ENCODE measurements at places on chromosomes 2 and 18. TPM values are rescaled to one million over a fixed set of nuclear protein-coding genes. Genes with fewer than 3 reads are reported as not detected.
A peak's percentile ranks its signal among the peaks of the same experiment; 100 is the strongest.

Gene TOGARAM2
- 0.18 TPM for total RNA-seq

Gene CENPA
- total RNA-seq, result 34.0 TPM

Gene GPC1
- total RNA-seq, result 28.4 TPM

Gene EMX1
- total RNA-seq, result 0.28 TPM

Gene TEX44
- not detected for total RNA-seq

Gene LDLRAD4
- 23.9 TPM for total RNA-seq

Gene BCL11A
- 30.5 TPM for total RNA-seq

Gene CDKL4
- total RNA-seq, result 0.41 TPM

Gene PLEKHA3
- total RNA-seq, result 3.6 TPM

Gene ASAP2
- total RNA-seq, result 5.2 TPM

Gene INHA
- total RNA-seq, result 1.8 TPM

Gene HOXD13
- 0.07 TPM for total RNA-seq

Gene EDAR
- total RNA-seq, result 0.03 TPM

Gene C1QL2
- 0.28 TPM for total RNA-seq

Gene MATN3
- total RNA-seq, result 3.6 TPM

Gene NMUR1
- 0.22 TPM for total RNA-seq

DNA sequence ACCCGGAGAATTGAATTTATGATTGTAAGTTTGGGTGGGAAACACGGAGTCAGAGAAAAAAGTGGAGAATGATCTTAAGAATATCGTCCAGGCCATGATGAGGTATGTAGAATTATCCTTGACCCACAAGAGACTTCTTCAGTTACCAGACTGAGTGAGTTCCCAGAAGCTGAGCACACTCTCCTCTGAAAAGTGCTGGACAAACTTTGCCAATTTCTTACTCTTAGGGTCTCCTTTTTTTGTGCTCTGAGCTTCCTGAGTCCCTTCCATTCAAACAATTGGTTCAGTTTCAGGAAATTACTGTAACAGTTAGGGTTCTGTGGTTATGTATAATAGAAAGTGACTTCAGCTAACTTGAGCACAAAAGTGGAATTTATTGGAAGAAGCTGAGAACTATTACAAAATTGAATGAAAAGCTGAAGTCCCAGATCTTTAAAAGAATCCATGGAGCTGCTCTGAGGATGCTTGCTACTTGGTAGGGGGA is 50.6 kb upstream of the EHBP1 start:
- no peak for DNase-seq

- no peak for DNase-seq
Observed at GRCh38 chr2:77664491-77664890, 142.3 kb upstream of the LRRTM4 start.

GRCh38 chr2:215032153-215032552 is 106.3 kb downstream of the ABCA12 start:
- DNase-seq, result no peak

DNA sequence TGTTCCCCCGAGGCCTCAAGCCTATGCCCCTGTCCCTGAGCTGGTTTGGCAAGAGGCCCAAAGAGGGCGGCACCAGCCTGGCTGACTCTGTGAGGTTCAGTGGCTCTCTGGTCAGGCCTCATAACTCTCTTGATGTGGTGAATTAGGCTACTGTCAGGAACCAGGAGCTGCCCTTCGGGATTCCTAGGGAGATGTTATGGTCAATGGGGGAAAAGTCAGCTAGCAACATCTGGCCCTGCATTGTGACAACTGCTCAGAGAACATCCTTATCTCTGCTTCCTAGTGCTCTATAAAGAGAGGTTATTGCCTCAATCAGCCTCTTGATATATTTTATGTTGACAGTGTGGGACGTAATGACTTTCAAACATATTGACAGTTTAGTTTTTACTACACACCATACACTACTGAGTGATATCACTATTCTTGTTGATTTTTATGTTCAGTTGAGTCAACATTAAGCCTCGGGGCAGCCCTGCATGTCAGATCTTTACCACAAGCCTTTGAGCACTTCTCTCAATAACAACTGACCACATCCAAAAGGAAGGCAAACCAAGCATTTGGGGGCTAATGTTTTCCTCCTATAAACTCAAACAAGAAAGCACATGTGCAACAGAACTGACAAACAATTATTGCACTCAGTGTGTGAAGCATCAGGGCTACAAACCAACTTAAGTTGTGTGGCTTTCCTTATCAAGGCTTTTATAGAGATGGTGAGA is 448.3 kb upstream of the SLC14A2 start:
- DNase-seq, result no peak

GRCh38 chr2:16091576-16092282 is 151.4 kb downstream of the MYCN start:
- DNase-seq, result no peak

DNA sequence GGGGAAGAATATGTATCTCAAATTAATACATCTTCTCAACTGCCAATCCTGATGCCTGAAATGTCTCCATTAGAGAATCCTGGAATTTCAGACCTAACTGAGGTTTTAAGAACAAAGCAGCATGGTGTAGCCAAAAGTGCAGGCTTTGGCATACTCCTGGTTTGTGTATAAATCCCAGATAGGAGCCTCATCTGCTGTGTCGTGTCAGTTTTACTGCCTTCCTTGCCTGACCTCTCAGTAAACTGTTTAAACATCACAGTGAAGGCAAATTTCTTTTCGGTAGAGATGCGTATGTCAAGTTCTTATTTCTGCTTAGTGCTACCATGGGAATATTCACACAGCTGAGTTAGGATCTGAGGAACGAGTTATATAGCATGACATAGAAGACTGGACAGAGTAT is 7.3 kb downstream of the SCG2 start:
- DNase-seq, result no peak

- DNase-seq, result no peak
Observed at GRCh38 chr2:220855296-220855695, 716.8 kb downstream of the EPHA4 start.

DNA sequence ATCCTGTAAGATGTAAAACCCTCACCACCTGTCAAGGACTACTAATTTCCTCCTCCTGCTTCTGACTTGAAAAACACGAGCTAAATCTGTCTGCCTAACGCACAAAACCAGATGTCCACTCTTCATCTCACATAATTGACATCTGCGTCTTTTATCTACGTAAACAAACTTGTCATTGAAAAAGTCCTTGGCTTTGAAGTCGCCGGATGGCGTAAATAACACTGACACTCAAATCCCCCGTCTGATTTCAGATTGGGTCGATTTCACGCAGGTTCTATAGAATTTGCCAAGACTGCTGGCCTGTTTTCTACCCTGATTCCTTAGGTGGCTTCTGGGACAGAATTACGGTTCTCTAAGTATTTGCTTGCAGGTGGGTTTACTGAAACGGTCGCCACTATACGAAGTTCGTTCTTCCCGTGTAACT is 539 bp upstream of the MOB4 start:
- DNase-seq, result no peak

DNA sequence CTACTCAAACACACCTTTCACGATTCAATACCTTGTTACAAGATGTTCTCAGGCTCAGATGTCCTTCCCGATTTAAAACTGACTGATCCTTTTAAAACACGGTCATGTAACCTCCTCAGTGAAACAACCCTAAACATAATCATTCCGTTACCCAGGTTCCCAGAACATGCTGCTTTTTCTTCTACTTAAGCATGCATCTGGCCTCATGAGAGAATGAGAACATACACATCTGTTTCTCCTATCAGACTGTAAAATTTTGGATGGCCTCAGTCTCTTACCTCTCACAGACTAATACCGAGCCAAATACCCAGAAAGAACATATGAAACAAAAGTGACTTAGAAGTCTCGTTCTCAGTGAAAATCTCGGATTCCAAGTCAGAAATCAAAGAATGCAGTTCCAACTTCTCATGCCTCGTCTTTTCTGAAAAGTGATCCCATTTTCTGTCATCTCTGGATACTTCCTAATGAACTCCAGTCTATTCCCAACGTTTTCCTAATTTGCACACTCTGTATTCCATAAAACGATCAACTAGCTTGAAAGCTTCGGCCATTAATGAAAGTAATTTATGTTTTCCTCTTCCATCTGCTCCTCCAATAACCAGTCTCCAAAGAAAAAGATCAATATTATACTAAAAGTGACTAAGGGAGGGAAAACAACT is 919 bp downstream of the SF3B1 start:
- no peak for DNase-seq

DNA sequence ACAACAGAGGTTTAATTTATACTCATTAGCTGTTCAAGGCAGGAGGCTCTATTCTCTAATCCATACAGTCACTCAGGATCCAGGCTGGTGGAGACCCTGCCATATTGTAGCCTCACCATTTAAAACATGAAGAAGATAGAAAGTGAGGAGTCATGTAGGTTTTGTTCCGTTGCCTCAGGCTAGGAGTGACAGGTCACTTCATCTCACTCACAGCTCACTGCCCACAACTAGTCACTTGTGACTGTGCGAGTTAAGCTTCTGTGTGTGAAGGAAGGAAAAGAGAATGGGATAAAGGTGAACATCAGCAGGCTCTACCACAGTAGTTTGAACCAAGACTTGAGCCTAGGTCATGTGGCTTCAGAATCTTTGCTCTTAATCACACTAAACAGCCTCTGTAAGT is 9.0 kb upstream of the IGFBP2 start:
- DNase-seq, result no peak

- peak; percentile 60 for DNase-seq
Observed at GRCh38 chr2:191691016-191691735, 13.2 kb downstream of the NABP1 start.

GRCh38 chr2:112829961-112830681 is 6.5 kb downstream of the IL1B start:
- no peak for DNase-seq

- no peak for DNase-seq
Observed at GRCh38 chr2:236975766-236976165, 109.9 kb upstream of the COPS8 start.

GRCh38 chr18:31595121-31595771 is 3.6 kb downstream of the TTR start:
- no peak for DNase-seq

DNA sequence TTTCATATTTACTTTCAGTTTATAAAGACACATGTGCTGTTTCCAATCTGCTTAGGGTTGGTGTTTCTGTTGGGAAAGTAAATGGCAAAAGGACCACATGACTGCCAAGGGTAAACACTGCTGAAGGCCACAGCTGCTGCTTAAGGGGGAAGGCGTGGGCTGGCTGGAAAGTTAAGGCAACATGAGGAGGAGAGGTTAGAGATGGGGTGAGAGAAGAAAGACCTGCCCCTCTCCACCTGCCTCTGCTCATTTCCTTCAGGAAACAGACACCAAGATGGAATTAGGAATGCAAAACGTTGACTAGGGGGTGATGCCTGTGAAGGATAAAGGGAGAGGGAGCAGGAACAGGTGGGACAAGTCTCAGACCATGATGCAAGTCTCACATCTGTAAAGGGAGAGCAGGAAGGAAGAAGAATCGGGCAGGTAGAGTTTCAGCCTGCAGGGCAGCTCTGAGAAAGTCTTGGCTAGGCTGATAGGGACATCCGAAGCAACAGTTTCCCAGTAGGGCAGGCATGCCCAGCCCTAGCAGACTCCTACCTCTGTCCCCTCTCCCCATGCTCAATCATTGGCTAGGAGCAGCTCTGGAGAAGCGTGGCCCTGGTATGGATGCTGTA is 86.0 kb downstream of the CDC42EP3 start:
- no peak for DNase-seq

- DNase-seq, result no peak
Observed at GRCh38 chr2:174195253-174195652, 53.1 kb downstream of the OLA1 start.

- no peak for DNase-seq
Observed at GRCh38 chr2:126117886-126118285, 538.1 kb upstream of the GYPC start.

GRCh38 chr18:35186291-35187034 is 54.4 kb upstream of the ZNF397 start:
- no peak for DNase-seq

GRCh38 chr2:109279243-109279860 is 150.3 kb downstream of the SH3RF3 start:
- peak; percentile 60 for DNase-seq

DNA sequence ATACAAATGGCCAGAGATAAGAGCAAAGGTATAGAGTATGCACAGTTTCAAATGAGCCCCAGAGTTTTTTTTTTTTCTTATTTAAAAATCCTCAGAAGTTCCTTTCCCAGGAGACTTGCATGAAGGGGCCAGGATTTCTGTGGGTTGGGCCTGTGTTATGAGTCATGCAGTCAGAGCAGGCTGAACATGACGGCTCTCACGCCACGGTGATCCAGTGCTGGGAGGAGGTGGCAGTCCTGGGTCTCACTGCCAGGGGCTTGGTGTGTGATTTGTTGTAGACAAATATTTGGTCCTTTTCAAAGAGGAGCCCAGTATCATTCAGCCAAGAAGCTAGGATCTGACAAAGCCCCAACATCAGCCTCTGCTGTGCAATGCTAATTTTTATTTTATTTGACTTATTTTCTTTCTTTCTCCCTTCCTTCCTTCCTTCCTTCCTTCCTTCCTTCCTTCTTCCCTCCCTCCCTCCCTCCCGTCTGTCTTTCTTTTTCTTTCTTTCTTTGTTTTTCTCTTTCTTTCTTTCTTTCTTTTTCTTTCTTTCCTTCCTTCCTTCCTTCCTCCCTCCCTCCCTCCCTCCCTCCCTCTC is 10.4 kb upstream of the KCNE4 start:
- no peak for DNase-seq

- DNase-seq, result peak; percentile 59
Observed at GRCh38 chr2:101518578-101519492, 43.9 kb upstream of the RFX8 start.

DNA sequence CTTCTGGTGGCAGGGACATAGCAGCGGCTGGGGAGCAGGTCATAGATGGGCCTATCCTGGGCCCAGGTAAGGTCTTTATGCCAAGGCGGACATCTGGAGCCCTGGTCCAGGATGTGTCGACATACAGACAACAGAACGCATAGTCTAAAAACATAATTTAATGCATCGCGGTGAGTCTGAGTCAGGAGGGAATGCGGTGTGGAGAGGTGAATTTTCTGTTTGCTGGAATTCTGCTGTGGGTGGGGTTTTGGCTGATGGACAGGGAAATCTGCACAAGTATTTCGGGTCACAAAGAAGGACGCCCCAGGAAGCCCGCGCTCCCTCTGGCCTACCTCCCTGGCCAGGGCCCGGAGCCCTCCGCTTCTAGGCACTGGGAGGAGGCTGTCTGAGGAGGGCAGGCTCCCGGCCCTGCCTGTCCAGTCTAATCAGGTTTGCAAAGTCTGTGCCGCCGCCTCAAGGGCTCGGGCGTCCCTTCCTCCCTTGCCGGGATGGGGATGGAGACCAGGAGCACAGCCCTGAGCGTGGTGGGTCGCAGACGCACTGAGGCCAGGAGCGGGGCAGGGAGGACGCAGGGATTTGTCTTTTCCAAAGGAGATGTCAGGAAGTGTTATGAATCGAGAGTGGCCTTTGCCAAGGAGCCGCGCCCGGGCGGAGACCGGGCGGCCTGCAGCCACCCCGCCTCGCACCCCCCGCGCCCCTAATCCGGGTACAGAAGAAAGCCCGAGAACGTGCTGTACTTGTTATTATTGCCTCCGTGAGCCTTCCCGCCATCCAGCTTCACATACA is 2.3 kb downstream of the C1QL2 start:
- peak; percentile 86 for DNase-seq

GRCh38 chr2:158776231-158776630 is 18.9 kb upstream of the DAPL1 start:
- DNase-seq, result no peak

- DNase-seq, result no peak
Observed at GRCh38 chr2:221407765-221408164, 164.3 kb downstream of the EPHA4 start.
